ENCODE measurements at places on chromosomes 5 and 9. TPM values are rescaled to one million over a fixed set of nuclear protein-coding genes. Genes with fewer than 3 reads are reported as not detected.

IL9 gene
- total RNA-seq, result not detected

IER5L gene
- total RNA-seq, result 52.3 TPM

TMEM174 gene
- total RNA-seq, result not detected

ACOT12 gene
- not detected for total RNA-seq

SEC16A gene
- 49.6 TPM for total RNA-seq

CARTPT gene
- not detected for total RNA-seq

CCDC192 gene
- not detected for total RNA-seq
